MV-4-11 (cell line): ENCODE measurements at places on chromosomes 5 and 9.
A peak's percentile ranks its signal among the peaks of the same experiment; 100 is the strongest.

DNA sequence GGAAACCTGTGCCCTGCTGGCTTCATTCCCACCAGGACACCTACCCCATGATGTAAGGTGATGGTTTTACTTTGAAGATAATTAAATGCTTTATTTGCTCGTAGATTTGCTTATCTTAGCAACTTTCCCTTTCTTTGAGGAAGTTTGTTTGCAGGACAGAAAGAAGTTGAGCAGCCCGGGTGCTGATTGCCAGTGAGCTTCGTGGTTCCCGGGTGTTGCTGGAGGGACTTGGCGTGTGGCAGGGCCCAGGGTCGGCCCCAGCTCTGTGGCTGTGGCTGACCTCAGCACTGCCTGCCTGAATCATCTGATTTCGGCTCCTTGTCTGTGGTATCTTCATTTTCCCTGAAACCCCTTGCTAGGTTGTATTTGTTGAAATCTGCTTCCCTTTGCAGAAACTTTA, 8.7 kb downstream of the POMT1 start:
- peak; percentile 27 for DNase-seq

DNA sequence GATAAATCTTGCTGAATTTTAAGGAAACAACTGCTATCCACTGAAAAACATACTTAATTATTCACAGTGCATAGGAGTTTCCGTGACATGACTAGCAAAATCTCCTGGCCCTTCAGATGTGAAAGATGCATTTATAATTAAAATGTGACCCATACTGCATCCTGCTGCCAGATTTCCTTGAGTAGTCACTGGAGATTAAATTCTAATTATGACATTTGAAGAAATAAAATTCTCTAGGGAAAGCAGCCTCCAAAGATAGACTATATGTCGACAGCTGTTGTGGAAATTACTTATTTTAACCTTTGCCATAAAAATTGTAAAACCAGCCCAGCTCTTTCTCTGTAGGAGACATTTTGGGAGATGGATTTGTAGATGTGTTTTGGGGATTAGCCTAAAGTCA, 193.6 kb upstream of the SMC2 start:
- DNase-seq: no peak

DNA sequence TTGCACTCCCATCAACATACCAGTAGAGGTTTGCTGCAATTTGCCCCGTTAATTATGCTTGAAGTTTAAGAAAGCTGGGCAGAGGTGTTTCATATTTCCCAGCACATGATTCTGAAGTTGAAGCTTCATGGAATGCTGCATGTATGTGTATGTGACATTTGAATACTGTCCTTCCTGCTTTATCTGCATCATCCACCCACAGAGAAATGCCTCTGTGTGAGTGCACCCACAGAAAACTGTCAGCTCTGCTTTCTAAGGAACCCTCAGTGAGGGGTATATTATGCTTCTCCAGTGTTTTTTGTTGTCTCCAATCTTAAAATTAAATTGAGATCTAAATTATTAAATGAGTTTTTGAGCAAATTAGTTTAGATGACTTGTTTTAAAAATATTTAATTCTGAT, 358.1 kb upstream of the PIK3R1 start:
- no peak for DNase-seq

DNA sequence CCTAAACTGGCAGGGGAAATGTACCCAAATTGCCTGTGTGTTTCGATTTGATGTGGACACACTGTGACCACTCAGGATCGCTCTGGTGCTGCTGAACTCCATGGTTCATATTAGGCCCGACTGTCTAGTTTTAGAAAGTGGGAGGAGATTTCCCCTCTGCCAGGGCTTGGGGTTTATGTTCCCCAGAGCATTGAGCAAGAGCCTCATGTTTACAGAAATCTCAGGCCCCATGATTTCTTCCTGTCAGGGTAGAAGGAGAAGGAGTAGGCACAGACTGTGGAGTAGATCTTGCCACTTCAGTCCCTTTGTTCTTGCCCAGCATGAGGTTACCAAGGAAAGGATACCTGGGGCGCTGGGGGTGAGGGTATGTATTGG, 40.8 kb upstream of the GLRX start:
- peak; percentile 82 for DNase-seq

GRCh38 chr9:113979343-113980127, 98.6 kb downstream of the AMBP start:
- no peak for DNase-seq

DNA sequence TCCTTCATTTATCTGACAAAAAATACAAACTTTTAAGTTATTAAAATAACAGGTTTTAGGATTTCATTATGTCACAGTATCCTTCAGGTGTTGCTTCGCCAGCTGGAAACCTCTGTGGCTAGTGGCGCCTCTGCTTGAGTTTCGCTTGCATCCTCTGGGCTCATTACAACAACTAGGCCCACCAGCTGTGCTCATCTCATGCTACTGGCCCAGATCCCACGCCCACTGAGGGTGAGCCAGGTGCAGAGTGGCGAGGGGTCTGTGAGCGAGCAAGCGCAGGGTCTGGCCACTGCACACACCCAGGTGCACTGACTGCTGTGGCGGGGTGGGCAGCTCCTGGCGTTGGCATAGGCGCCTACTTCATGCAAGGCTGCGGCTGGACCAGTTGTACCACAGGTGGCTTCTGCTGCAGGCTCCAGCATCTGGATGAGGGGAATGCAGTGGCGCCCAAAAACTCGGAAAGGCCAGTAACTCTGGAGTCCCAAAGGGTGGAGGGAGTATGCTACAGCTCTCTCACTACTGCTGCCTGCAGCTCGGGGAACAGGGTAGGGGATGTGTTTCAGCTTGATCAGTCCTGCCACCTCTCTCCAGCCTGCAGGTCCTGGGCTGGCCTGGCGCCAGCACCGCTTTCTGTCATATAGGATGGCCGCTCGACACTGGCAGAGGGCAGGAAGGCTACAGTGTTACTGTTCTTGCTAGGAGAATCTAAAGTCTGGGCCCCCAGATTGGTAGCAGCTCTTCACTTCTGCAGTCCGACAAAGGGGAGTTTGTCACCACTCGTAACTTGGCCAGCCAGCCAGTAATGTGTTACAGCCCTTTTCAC, 452.1 kb downstream of the TUSC1 start:
- DNase-seq: no peak

DNA sequence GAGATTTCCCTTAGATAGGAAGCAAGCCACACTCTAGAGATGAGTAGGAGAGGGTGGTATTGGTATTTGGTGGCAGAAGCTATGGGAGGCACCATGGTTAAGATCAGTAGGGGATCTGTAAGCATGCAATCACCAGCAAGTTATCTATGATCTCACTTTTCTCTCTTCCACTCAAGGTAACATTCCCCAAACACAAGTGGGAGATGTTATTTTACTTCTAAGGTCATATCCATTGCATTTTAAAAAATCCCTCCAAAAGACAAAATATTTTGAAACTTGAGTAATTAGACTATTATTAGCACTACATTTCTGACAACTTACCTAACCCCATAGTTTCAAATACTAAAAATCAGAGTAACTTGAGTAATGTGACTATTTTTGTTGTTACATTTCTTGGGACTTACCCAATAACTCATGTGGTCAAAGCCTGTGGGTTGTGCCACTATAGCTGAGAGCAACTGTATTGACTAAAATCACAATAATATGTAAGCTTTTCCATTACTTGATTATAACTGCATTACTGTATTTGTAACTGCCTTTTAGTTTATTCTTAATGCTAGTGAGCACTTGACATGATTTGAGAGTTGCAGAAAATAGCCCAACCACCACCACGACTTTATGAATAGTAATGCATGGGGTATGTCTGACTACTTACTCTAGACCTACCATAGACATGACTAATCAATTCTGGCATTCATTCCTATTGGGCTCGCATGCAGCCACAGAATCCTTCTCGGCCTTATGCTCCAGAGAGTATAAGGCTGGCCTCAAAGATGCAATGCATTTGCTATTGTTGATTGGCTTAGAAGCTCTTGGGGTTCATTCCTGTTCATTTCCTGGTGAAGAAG, 264.7 kb downstream of the TRIM32 start:
- no peak for DNase-seq

DNA sequence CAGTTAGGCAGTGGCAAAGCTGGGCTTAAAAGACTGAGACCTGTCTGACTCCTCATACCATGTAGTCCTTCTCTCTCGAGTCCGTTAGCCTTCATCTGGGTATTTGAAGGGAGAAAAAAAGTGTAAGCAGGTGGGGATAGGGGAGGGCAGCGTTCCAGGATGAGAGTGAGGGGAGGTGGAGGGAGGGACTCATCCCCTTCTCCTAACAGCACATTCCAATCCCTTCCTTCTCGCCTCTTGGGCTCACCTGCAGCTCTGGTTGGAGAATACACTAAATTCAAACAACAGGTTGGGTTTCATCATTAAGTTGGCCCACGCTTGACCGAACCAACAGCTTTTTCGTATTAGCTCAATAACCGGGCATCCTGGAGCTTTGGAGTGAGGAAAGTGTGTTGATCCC, 3.6 kb downstream of the NEURL1B start:
- no peak for DNase-seq

- no peak for DNase-seq
Measured at GRCh38 chr5:160445132-160445531, 23.5 kb downstream of the PTTG1 start.

- no peak for DNase-seq
Measured at GRCh38 chr5:149264439-149265067, 7.1 kb upstream of the AFAP1L1 start.

DNA sequence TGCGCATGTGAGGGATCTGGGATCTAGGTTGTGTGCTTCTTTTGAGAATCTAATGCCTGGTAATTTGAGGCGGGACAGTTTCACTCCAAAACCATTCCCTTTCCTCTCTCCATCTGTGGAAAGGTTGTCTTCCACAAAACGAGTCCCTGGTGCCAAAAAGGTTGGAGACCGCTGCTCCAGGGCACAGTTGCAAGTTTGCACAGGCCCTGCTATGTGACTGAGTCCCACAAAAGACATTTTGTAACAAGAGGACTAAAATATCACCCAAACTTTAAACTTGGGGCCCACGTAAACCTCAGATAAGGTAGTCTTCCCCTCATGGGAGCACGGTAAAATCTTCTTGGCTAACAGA, 5.8 kb upstream of the ZNF367 start:
- no peak for DNase-seq

- no peak for DNase-seq
Measured at GRCh38 chr9:10855847-10856246, 243.0 kb upstream of the PTPRD start.

DNA sequence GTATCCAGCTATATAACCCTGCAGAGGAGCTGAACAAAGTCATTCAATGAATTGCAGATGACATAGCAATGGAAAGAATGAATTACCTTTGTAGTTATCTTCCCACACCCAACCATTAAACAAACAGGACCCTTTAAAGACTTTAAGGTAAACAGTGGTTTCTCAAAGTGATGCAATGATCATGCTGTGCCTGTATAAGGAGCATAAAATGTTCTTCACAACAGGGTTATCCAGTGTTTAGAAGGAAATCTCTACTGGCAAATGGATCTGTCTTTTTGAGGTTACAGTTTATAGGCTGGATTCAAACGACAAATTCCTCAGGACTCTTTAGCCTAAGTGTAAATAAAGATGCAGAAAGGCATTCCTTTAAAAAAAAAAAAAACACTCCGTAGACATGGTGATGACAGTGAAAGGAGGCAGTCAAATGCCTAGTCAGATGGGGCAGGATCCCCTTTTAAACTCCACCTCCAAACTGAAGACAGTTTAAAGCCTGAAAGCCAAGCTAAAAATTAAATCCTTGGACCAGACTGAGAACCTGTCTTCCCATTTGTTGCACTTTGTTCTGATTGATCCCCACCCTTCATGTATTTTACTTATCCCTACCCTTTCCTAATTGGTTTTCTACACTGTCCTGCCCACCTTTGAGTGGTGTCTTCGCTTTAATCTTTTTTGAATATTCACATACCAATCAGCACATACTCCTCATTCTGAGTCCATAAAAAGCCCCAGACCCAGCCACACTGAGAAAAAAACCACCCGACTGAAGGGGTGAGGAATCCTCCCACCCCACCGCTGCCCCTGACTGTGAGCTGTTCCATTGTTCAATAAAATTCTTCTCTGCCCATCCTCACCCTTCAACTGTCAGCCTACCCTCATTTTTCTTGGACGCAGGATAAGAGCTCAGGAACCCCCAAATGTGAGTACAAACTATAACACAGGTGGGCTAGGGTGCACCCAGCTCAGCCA, 761.3 kb upstream of the DMAC1 start:
- no peak for DNase-seq
